ENCODE measurements at places on chromosomes 4 and X. TPM values are rescaled to one million over a fixed set of nuclear protein-coding genes. Genes with fewer than 3 reads are reported as not detected.

DNA sequence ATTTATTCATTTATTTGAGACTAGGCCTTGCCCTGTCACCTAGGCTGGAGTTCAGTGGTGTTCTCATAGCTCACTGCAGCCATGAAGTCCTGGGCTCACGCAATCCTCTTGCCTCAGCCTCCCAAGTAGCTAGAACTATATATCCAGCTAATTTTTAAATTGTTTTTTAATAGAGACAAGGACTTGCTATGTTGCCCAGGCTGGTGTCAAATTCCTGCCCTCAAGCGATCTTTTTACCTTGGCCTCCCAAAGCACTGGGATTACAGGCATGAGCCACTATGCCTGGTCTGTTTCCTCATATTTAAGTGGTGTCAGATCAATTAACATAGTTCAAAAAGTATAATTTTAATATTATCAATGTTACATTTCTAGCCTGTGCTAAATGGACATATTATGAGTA, 68.5 kb downstream of the AFF1 start:
- no peak for DNase-seq
- no peaks in the 10 kb centered on the region for H3K27me3 ChIP-seq
- no peak overlapping the region for H3K27ac ChIP-seq
- no peak overlapping the region for H3K4me3 ChIP-seq
- no peaks in the 10 kb centered on the region for H3K4me1 ChIP-seq
- H3K36me3 ChIP-seq: no peaks in the 10 kb centered on the region

DNA sequence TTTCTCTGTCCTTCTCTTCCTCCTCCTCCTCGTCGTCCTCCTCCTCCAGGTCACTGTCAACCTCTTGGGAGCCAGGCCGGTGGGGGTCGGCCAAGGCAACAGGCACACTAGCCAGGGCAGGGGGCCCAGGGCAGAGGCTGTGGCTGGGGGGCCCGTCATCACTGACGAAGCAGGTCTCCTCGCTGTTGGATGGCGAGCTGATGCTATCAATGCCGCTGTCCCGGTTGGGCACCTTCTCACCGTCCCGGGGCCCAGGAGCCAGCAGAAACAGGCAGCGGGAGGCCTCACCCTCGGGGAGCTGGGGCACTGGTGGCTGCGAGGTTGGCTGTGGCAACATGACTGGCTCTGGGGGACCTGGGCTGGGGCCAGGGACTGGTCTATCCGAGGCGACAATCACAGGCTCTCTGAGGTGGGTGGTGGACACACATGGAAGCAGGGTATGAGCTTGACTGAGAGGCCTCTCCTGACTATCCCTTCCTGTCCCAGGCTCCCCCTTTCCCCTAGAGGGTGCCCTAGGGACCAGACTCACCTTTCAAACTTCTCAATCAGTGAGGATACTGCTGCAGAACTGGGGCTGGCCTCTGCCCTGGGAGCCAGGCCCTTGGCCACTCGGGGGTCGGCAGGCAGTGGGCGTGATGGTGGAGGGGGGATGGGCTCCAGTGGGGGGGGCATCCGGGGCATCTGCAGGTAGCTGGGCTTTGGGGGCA, 25.8 kb downstream of the FGD1 start:
- peaks cover 7% of the 10 kb centered on the region for H3K36me3 ChIP-seq
- H3K4me1 ChIP-seq: no peaks in the 10 kb centered on the region
- no peak overlapping the region for H3K27ac ChIP-seq
- no peak for DNase-seq
- H3K4me3 ChIP-seq: no peak overlapping the region

SEPTIN11 gene
- 48.0 TPM for total RNA-seq

DNA sequence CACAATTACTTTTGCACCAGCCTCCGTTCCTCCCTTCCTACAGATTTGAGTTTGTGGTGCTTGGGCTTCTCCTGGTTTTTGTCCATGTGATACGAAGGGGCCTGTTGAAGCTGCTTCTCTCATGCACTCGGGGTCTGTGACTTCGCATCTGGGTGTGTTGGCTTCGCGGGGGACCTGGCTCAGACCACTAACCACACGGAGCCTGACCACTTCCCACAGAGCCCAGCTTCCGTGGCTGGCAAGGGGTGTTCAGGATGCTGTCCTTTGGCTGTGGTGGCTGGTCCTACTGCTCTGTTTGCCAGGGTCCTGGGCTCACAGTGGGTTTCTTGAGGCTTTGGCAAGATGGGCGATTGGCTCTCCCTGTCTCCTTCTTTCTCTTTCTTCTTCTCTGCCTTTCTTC, 19.8 kb upstream of the XG start:
- no peaks in the 10 kb centered on the region for H3K27me3 ChIP-seq
- H3K4me3 ChIP-seq: no peak overlapping the region
- no peak overlapping the region for H3K27ac ChIP-seq
- H3K36me3 ChIP-seq: peaks cover 38% of the 10 kb centered on the region

DNA sequence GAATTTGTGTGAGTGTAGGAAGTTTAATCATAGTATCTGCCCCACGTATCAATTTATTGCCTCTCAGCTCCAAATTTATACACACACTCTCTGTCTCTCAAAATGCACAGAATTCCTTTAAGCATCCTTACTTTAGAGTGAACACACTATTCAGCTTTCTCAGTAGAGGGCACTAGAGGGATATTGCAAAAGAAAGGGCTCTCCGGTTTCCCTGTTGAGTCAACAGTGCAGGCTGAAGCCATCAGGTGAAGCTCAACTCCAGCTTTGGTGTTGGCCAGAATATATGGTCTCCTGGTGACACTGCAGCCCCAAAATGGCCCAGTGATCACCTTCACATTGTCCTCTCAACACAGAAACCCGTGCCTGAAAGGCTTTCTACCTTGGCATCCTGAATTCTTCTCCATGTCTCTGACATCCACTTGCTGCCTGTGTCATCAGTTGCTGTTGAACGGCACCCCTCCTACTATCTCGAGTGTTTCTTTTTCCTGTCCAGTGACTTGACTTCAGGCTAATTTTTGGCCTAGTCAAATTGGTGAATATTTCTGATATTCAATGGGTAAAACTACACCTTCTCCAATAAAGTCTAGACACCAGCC, 670.5 kb downstream of the GABRG1 start:
- no peaks in the 10 kb centered on the region for H3K4me1 ChIP-seq
- no peak overlapping the region for H3K27ac ChIP-seq
- no peak for DNase-seq
- H3K4me3 ChIP-seq: no peak overlapping the region

CLDN34 gene
- total RNA-seq: not detected

HS3ST1 gene
- total RNA-seq: 0.64 TPM

SLIT2 gene
- 25.2 TPM for total RNA-seq

GRCh38 chr4:35897808-35898207, 346.5 kb downstream of the ARAP2 start:
- no peak overlapping the region for H3K4me3 ChIP-seq
- no peak overlapping the region for H3K27ac ChIP-seq
- H3K36me3 ChIP-seq: no peaks in the 10 kb centered on the region
- no peaks in the 10 kb centered on the region for H3K27me3 ChIP-seq
- no peaks in the 10 kb centered on the region for H3K4me1 ChIP-seq

All from ascending aorta (tissue), 2 donors.